Activated CD8-positive, alpha-beta memory T cell treated with anti-CD3 and anti-CD28 coated beads for 1 hour (primary cell): ENCODE measurements at places on chromosomes 13 and 19.

GRCh38 chr13:33963895-33964294 lies 145.9 kb downstream of the RFC3 start:
- DNase-seq, result no peak

- DNase-seq, result no peak
These were observed 7.8 kb upstream of the LYPD5 start for GRCh38 chr19:43809762-43810696.

GRCh38 chr19:18157465-18158063 lies 4.6 kb downstream of the PIK3R2 start:
- DNase-seq, result no peak

GRCh38 chr19:10419646-10420443 lies 493 bp upstream of the PDE4A start:
- no peak for DNase-seq

- DNase-seq, result no peak
These were observed 25.5 kb downstream of the FAM187B start for GRCh38 chr19:35202722-35203688.

DNA sequence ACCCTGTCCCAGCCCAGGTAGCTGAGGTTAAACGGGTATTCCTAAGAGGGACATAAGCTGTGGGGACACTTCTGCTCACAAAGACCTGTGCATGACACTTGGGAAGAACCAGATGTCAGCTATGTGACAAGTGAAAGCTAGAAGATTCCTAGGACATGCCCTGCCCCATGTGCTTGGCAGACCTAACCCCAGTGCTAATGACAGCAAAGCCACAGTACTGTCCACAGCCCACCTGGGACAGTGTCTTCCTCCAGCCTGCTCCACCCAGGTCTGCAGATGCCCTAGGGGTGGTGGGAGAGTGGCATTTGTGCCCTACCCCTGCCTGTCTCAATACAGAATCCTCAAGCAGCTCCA lies 18.4 kb upstream of the EPHX3 start:
- no peak for DNase-seq

DNA sequence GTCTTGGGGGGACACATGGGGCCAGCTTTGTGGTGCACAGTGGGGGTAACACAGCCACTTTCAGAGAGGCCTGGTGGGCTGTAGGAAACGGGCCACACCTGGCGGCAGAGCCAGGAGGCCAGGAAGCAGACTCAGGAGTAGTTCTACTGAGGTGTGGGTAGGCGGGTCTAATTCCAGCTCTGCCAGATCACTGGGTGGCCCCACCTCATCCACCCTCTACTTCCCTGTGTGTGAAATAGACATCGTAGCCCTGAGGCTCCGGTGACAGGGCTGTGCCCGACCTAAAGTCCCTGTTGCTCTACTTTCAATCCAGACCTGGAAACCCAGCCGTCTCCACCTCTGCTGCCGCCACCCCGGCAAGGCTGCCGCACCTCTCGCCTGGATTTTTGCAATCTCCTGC lies 4.0 kb downstream of the NKPD1 start:
- DNase-seq, result no peak

DNA sequence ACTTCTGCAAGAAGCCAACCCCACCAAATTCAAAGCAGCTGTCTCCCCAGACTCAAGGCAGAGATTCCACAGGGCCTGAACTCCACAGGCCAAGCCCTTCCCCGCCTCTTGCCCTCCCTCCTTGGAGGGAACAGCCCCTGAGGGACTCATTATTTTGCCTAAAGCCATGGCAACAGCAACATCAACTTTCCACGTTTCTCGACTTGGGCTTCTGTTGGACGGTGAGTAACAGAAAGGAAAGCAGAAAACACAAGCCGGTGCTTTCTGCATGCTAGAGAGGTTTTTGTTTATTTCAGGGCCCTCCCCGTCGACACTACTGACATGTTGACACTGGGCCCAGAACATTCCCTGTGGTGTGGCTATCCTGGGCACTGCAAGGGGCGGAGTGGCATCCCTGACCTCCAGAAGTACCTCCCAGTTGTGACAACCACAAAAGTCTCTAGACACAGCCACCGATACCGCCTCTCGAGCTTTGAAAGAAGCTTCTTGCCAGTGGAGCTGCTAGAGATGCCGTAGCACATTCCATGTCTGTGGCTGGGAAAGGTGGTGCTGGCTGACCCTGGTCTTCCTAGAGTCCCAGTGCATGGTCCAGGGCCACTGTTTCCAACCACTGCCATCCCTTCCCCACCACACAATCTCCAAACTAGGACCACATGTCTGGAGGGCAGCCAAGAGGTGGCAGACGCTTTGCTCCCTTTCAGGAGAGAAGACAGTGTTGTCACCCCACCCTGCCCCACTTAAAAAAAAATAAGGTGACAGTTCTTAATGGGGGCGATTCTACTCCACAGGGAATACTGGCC lies 12.8 kb downstream of the CAPS start:
- no peak for DNase-seq

- DNase-seq, result peak; percentile 61
These were observed 689 bp downstream of the ING1 start for GRCh38 chr13:110713981-110714796.

- no peak for DNase-seq
These were observed 29.3 kb upstream of the ATP1A3 start for GRCh38 chr19:42023121-42023942.

DNA sequence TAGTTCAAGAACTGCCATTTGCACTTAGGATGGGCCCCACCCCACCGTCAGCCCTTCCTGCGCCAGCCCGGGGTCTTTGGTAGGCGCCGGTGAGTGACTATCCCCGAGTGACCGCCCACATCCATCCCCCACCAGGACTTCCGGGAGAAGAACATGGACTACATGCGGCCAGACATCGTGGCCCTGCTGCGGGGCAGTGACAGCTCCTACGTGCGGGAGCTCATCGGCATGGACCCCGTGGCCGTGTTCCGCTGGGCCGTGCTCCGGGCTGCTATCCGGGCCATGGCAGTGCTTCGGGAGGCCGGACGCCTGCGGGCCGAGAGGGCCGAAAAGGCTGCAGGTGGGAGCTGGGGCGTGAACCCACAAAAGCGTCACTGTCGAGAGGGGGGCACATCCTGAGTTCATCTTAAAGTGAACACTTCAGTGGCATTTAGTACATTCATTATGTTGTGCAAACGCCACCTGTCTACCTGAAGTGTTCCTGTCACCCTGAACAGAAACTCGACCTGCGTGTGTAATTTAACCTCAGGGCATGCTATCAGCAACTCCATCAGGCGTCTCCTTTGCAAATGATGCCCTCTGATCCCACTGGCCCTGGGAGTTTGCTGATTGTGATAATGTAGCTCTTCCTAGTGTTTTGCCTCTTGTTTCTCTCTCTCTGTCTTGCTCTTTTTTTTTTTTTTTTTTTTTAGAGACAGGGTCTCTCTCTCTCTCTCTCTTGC lies 42.4 kb upstream of the USE1 start:
- no peak for DNase-seq

GRCh38 chr13:22060187-22060586 lies 389.3 kb downstream of the FGF9 start:
- no peak for DNase-seq

DNA sequence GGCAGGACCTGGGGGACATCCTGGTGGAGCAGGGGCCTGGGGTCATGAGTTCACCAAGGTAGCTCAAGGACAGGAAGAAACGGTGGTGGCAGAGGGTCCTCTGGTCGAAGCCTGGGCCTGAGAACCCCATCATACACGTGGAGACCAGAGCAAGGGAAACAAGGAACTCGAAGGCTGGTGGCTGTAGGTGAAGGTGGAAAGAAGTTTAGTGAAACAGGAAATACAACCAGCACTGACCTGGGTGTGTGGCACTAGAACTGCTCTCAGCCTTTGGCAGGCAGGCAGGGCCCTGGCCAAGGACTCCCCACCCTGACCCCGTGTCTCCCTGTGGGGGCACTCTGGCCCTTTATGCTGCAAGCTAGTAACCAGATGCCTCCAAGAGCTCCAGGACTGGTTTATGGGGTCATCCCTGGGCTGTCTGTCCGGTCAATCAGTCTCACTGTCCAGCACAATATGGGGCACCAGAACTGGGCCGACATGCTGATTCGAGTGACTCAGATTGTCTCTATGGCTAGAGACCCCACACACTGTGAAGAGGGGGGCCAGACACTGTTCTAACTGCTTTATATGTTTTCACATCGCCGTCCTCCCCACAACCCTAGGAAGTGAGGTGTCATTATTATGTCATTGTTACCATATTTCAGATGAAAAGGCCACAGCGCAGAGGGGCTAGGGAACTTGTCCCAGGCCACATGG lies 3.8 kb downstream of the COX6B2 start:
- DNase-seq, result no peak

DNA sequence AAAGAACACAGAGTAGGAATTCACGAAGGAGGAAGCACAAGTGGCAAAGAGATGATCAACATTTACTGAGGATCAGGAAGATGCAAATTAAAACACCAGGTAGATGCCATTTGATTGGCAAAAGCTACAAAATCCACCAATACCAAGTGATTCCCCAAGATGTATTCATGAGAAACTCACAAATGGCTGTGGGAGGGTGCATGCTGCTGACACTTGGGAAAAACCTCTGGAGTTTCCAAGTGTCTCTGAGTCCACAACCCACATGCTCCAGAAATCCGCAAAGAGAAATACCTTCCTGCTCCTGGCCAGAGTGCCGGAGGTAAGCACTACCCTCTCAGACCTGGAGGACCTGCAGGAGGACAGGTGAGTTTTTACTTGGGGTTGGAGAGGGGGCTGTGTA lies 35.7 kb downstream of the ARRDC2 start:
- no peak for DNase-seq

- DNase-seq, result peak; percentile 22
These were observed 4.8 kb upstream of the TM9SF2 start for GRCh38 chr13:99496184-99497142.

DNA sequence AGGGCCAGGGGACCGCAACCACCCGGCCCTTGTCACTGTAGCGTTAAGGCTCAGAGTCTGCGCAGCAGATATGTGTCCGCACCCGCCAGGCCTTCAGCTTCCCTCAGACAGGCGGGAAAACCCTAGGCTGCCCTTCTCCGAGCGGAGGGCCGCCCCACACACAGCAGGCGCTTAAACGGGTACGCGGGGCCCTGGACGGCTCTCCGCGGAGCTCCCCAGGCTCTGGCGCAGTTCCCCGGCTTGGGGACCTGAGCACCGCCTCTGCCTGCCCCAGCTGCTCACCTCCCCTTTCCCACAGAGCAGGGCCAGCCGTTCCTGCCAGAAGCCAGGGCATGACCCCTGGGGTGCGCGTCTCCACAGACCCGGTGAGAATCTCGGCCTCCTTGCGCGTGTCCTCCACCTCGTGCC lies 593 bp downstream of the ZNF135 start:
- no peak for DNase-seq

DNA sequence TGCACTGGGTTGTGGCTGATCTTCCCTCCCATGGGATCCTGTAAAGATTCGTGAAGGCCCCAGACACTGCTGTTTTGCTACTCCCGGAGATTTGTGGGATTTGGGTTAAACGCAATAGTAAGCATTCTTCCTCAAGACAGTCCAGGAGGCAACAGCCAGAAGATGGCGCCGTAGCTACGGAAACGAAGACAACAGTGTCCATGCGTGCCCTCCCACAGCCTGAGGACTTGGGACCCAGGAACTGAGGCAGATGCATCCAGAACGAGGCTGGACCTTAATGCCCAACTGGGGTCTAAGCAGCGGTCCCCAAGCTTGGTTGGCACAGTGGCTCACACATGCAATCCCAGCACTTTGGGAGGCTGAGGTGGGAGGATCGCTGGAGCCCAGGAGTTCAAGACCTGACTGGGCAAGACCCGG lies 57.6 kb upstream of the ZNF507 start:
- DNase-seq, result no peak

DNA sequence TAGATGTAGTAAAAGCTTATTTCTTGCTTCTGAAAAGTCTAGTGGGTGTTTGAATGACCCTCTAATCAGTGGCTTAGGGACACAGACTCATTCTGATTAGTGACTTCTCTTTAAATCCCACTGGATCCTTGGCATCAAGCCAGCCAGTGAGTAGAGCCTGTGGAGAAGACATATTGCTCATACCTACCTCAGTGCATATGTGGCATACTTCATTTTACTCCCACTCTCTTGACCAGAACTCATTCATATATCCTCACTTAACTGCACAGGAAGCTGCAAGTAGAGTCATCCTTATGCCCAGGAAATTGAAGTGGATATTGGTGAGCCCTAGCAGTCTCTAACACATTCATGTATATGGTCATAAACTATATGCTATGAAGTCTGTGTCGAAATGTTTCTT lies 148.3 kb downstream of the PDS5B start:
- no peak for DNase-seq

DNA sequence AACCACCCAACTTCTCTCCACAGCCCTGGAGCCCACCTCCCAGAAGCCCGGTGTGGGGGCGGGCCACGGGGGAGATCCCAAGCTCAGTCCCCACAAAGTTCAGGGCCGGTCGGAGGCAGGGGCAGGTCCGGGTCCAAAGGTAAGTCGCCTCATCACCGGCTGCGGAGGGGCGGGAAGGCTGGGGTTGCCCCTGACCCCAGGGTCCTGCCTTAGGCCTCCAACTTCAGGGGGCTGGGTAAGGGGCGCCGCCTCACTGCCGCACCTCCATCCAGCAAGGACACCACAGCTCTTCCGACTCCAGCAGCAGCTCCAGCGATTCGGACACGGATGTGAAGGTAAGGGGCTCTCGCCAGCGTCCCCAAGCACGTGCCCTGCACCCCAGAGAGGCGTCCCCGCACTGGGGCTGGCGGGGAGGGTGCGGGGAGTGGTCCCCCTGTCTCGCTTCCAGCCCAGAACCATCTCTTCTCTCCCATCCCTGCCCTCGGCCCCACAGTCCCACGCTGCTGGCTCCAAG lies 358 bp downstream of the C19orf33 start:
- DNase-seq, result no peak

- DNase-seq, result no peak
These were observed 4.2 kb downstream of the SULT2B1 start for GRCh38 chr19:48556163-48556562.

- DNase-seq, result no peak
These were observed 11.6 kb downstream of the URI1 start for GRCh38 chr19:29953352-29954247.

DNA sequence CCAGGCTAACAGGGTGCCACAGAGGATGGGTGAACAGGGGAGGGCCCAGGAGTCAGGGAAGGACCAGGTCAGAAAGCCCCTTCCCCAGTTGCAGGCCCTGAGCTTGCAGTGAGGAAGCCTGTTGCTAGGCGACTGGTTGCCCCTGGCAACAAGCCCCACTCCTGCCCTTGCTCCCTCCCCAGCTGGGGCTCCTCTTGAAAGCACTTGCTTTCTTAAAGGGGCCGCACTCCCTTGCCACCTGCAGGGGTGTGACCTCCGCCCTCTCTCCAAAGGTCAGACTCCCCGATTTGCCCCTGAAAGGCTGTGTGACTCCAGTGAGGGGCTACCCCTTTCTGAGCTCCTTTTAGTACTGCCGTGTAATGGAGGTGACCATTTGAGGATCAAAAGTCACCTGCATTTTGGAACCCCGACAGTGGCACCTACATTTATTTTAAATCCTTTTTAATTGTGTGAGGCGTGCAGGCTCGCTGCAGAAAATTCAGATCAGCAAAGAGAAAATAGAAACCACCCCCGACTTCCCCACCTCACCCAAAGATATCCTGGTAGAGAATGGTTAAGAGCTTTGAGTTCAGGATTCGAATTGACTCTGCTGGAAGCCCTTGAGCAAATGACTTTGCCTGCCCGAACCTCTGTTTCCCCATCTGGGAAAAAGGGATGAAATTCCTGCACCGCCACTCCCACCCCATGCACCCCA lies 4.8 kb downstream of the FCHO1 start:
- no peak for DNase-seq

- no peak for DNase-seq
These were observed at the start of gene CPAMD8 for GRCh38 chr19:17026706-17027534. CPAMD8 (minus strand) TSS chr19:17026810; CDS start chr19:17026642, 168 bp downstream.

GRCh38 chr13:97932647-97933046 lies 20.8 kb upstream of the IPO5 start:
- DNase-seq, result no peak

- no peak for DNase-seq
These were observed 15.4 kb upstream of the NOP53 start for GRCh38 chr19:47729799-47730520.
